ENCODE measurements at places on chromosomes 1 and 21. TPM values are rescaled to one million over a fixed set of nuclear protein-coding genes. Genes with fewer than 3 reads are reported as not detected.

OBSCN gene
- 10.4 TPM for total RNA-seq

TNNI3K gene
- not detected for total RNA-seq

TDRKH gene
- total RNA-seq = 16.4 TPM

ZCCHC17 gene
- 24.0 TPM for total RNA-seq

PLA2G4A gene
- total RNA-seq = 2.0 TPM

SCMH1 gene
- 30.0 TPM for total RNA-seq

S100A14 gene
- not detected for total RNA-seq

CD2 gene
- total RNA-seq = 444 TPM

DNA sequence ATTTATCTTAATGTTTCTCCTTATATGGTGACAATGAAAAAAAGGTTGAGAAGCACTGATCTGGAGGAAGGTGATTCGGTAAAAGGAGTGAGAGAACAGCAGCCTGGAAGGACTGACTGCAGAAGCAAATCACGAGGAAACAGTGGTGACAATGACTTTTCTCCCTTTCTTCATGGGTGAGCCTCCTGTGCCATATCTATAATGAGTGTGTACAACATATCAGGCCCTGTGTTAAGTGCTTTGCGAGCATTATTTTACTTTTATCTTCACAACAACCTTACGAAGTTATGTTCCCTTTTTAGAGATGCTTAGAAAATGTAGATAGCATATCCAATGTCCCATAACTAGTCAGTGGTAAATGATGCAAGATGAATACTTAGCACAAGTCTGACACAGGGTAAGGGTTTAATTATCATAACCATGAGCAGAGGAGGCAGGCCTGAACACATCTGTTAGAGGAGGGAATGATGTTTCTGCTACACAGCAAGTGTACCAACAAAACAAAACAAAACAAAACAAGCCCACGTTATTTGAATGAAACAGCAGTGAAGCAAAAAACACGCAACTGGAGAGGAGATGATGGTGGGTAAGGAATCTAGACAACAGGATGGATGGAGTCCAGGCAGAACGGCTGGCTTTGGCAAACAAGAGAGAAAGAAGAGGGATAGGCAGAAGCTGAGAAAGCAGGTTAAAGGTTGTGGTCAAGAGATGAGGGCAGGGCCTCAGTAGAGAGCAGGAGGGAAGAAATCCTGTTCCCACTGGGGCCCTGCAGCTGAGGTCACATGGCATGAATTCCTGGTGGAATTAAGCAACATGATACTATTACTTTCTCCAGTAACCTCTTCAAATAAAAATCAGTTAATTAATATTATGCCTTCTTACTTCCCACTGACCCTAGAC, 29.6 kb downstream of the GNG12 start:
- no peaks in the 10 kb centered on the region for H3K36me3 ChIP-seq
- peaks cover 50% of the 10 kb centered on the region for H3K27me3 ChIP-seq
- DNase-seq = no peak

- H3K4me3 ChIP-seq = no peak overlapping the region
- no peak overlapping the region for H3K27ac ChIP-seq
- no peaks in the 10 kb centered on the region for H3K27me3 ChIP-seq
- no peaks in the 10 kb centered on the region for H3K36me3 ChIP-seq
- H3K4me1 ChIP-seq = no peaks in the 10 kb centered on the region
These were observed 58.2 kb downstream of the WLS start for GRCh38 chr1:68173936-68174737.

GRCh38 chr1:163877016-163877415, 555.3 kb downstream of the NUF2 start:
- H3K36me3 ChIP-seq = no peaks in the 10 kb centered on the region
- no peak for DNase-seq
- H3K4me1 ChIP-seq = no peaks in the 10 kb centered on the region
- no peaks in the 10 kb centered on the region for H3K27me3 ChIP-seq
- no peak overlapping the region for H3K27ac ChIP-seq

DNA sequence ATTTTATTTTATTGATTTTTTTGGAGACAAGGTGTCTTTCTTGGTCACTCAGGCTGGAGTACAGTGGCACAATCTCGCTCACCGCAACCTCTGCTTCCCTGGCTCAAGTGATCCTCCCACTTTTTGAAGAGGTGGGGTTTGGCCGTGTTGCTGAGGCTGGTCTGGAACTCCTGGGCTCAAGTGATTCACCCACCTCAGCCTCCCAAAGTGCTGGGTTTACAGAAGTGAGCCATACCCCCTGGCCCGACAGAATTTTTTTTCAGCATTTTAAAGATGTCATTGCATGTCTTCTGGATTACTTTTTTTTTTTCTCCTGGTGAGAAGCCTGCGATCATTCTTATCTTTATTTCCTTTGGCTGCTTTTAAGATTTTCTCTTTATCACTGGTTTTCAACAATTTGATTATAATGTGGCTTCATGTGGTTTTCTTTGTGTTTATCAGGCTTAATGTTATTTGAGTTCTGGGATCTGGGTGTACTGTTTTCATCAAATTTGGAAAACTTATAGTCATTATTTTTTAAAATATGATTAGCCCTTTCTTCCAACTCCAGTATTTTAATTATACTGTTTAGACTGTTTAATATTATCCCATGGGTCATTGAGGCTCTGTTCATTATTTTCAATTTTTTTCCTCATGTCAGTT, 23.1 kb upstream of the PTBP2 start:
- no peaks in the 10 kb centered on the region for H3K4me1 ChIP-seq
- no peak overlapping the region for H3K4me3 ChIP-seq
- DNase-seq = no peak
- H3K27ac ChIP-seq = no peak overlapping the region

DNA sequence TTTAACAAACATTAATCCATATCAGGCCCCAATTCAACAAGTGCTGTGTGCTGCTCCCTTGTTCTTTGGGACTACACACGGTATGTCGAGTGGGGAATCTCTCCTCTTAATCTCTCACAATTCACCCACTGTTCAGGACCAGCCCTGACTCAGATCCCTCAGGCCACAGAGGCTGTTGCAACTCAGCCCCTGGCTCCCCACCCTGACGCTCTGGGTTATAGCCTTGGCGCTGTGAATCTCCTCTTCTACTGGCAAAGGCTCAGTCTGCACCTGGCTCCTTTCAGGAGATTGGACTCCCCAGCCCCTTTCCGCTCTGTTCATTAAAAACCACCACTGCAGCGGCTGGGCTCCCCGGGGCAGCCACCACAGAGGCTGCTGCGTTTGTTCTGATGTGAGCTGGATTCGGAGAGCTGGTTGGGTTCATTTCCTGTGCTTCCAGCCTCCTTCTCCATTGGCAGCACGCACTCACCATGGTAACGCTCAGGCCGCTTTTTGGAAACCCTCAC, 13.0 kb downstream of the CAPN8 start:
- no peaks in the 10 kb centered on the region for H3K36me3 ChIP-seq
- H3K4me1 ChIP-seq = no peaks in the 10 kb centered on the region
- H3K27ac ChIP-seq = no peak overlapping the region

GRCh38 chr1:8347635-8348034, 29.7 kb downstream of the SLC45A1 start:
- H3K27ac ChIP-seq = no peak overlapping the region
- no peak for DNase-seq
- no peaks in the 10 kb centered on the region for H3K4me1 ChIP-seq

- H3K27ac ChIP-seq = peak overlapping the region; percentile 99
- DNase-seq = no peak
- H3K36me3 ChIP-seq = peaks cover 16% of the 10 kb centered on the region
- peaks cover 69% of the 10 kb centered on the region for H3K4me1 ChIP-seq
These were observed 1.9 kb downstream of the BTBD19 start for GRCh38 chr1:44810101-44810761.

DNA sequence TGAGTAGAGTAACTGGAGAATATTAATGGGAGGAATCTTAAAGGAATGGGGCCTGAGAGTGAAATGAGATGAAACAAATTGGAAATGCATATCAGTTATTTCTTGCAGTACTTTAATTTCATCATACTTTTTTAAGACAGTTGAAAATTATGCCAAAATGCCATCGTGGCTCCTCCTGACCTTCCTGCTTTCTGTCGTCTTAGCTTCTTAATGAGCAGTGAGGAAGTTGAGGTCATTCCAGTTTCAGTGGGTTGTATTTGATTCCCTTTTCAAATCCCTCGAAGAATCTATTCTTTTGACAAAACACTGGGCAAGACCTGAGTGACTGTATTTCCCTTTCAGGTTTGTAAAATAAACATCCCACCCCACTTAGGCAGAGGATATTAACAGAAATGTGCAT, 134.9 kb upstream of the MAP1LC3C start:
- H3K27me3 ChIP-seq = no peaks in the 10 kb centered on the region
- DNase-seq = no peak
- no peaks in the 10 kb centered on the region for H3K4me1 ChIP-seq
- H3K27ac ChIP-seq = no peak overlapping the region
- H3K36me3 ChIP-seq = no peaks in the 10 kb centered on the region

- peaks cover 2% of the 10 kb centered on the region for H3K27me3 ChIP-seq
- H3K27ac ChIP-seq = no peak overlapping the region
- peaks cover 24% of the 10 kb centered on the region for H3K4me1 ChIP-seq
- no peak for DNase-seq
- H3K36me3 ChIP-seq = no peaks in the 10 kb centered on the region
- no peak overlapping the region for H3K4me3 ChIP-seq
These were observed 212.8 kb upstream of the RAB4A start for GRCh38 chr1:229058111-229058561.

- peaks cover 5% of the 10 kb centered on the region for H3K27me3 ChIP-seq
- H3K4me1 ChIP-seq = no peaks in the 10 kb centered on the region
- no peak overlapping the region for H3K4me3 ChIP-seq
- peaks cover 16% of the 10 kb centered on the region for H3K36me3 ChIP-seq
These were observed 12.7 kb downstream of the TRPM2 start for GRCh38 chr21:44365967-44366585.

DNA sequence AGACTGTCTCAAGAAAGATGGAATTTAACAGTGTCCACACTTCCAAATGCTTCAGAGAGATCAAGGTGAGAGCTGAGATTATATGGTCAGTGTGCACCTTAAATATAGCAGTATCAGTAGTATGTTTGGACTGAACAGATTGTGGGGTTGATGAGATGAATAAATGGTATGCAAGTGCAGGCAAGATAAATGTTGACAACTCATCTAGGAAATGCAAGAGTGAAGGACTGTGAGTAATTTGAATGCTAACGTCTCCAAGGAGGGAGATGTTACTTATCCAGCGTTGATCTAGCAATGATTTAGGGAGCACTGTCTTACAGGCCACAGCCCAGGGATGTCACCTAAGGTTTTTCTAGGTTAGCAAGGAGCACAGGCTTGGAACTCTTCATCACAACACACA, 170.7 kb upstream of the GALNT2 start:
- H3K4me1 ChIP-seq = no peaks in the 10 kb centered on the region
- H3K27me3 ChIP-seq = peaks cover 45% of the 10 kb centered on the region
- H3K27ac ChIP-seq = no peak overlapping the region

GRCh38 chr1:44803312-44804095, 3.3 kb downstream of the PLK3 start:
- peak overlapping the region; percentile 60 for H3K27ac ChIP-seq
- no peaks in the 10 kb centered on the region for H3K27me3 ChIP-seq
- H3K4me1 ChIP-seq = peaks cover 54% of the 10 kb centered on the region
- H3K4me3 ChIP-seq = no peak overlapping the region
- DNase-seq = no peak

DNA sequence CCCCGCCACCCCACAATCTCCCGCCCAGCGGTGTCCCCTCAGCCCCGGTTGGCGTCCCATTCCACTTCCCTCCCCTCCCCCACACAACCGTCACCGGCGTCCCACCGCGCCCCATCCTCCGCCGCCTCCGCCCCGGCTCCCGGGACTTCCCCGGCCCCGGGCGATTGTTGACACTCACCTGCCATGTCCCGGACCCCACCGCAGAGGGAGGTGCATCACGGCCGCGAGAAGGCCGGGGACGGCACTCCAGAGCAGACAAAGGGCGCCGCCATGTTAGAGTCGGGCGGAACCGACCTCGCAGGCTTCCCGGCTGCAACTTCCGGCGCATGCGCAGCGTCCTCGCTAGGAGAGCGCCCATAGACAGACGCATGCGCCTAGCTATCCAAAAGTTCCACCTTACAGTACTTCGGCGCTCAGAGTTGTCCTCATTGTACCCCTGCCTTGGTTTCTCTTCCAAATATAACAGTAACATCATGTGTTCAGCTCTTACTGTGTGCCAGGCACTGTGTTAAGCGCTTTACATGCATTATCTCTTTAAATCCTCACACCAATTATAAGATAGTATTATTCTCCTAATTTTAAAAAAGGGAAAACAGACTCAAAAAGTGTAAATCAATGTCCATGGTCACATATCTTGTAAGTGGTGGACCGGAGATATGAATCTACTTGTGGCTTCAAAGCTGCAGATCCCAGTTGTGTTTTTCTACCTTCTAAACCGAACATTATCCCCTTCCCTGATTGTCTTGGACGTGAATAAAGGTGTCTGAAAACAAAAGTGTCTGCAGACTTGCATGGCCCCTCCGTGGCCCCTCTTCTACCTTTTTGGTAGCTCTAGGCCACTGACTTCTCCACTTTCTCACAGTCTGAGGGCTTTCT, at the start of gene ZBTB17:
Gene ZBTB17 (minus strand): TSS at position 297 of the 876 bp plus-strand sequence. CDS start 27,606 bp downstream, outside the sequence.
- peaks cover 24% of the 10 kb centered on the region for H3K4me1 ChIP-seq
- peak; percentile 96 for DNase-seq
- H3K4me3 ChIP-seq = peak within 1 kb of the TSS; percentile 81
- peaks cover 21% of the 10 kb centered on the region for H3K36me3 ChIP-seq
- H3K27ac ChIP-seq = peak within 1 kb of the TSS; percentile 83
- no peaks in the 10 kb centered on the region for H3K27me3 ChIP-seq

GRCh38 chr1:156554971-156555370, 17.4 kb downstream of the IQGAP3 start:
- DNase-seq = no peak
- no peaks in the 10 kb centered on the region for H3K27me3 ChIP-seq
- peaks cover 19% of the 10 kb centered on the region for H3K36me3 ChIP-seq

DNA sequence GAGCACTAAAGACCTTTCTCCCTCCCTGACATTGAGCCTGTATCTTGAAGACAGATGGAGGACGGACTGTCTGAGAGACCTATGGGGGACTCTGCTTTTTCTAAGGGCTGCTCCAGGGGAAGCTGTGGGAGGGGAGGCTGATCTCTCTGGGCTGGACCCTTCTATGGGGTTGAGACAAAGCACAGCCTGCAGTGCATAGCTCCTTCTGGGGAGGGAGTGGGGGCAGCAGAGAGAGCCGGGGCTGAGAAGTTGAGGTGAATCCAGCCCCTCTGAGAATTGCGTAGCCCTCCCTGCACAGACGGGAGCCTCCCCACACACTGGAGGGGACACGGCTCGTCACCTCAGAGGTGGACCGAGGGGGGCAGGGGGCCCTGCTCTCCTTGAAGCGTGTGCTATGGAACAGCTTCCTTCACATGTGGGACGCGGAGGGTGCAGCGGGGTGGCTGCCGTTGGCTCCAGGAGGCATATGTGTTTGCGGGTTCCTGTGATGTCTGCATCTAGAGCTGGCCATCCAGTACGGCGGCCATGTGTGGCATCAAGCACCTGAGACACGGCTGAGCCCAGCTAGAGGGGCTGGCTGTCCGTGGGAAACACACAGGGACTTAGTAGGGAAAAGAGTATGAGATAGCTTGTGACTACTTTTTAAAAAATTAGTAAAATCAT, 299.1 kb downstream of the CAMTA1 start:
- no peak overlapping the region for H3K27ac ChIP-seq
- H3K4me3 ChIP-seq = no peak overlapping the region
- no peaks in the 10 kb centered on the region for H3K4me1 ChIP-seq
- DNase-seq = no peak

Data from activated CD8-positive, alpha-beta memory T cell treated with anti-CD3 and anti-CD28 coated beads, Interleukin-2, amount 10 ng/mL, durations not matched to agents 7 days and 5 days (primary cell).